Breast epithelium (tissue), 4 donors: ENCODE measurements at places on chromosomes 12 and 14.

GRCh38 chr12:18907728-18908127 lies 169.8 kb downstream of the CAPZA3 start:
- H3K27me3 ChIP-seq, result no peaks in the 10 kb centered on the region
- no peak overlapping the region for H3K4me3 ChIP-seq
- no peak for DNase-seq

GRCh38 chr12:130013771-130014484 lies 110.1 kb upstream of the TMEM132D start:
- H3K4me1 ChIP-seq, result no peaks in the 10 kb centered on the region
- no peak for DNase-seq
- no peak overlapping the region for H3K27ac ChIP-seq
- no peak overlapping the region for H3K4me3 ChIP-seq
- H3K36me3 ChIP-seq, result no peaks in the 10 kb centered on the region

GRCh38 chr12:43898474-43898873 lies 62.6 kb downstream of the TMEM117 start:
- no peaks in the 10 kb centered on the region for H3K27me3 ChIP-seq
- DNase-seq, result no peak
- no peak overlapping the region for H3K4me3 ChIP-seq
- no peaks in the 10 kb centered on the region for H3K36me3 ChIP-seq
- H3K4me1 ChIP-seq, result no peaks in the 10 kb centered on the region
- no peak overlapping the region for H3K27ac ChIP-seq

DNA sequence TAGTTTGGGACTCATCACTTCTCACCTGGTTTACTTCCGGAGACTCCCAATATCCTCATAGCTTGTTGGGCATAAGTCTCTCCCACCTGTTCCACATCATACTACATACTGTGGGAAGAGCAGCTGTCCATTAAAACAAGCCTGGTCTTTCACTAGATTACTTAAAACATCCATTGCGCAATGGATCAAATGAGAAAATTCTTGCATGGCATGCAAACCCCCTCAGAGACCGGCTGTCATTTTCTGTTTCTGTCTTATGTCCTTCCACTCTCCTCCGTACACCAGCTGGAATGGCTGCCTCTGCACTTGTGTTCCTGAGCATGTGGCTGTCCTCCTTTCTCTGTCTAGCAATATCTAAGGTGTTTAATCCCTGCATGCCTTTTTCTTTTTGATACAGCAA lies 265.6 kb downstream of the TMEM117 start:
- no peak overlapping the region for H3K4me3 ChIP-seq
- no peak for DNase-seq
- no peaks in the 10 kb centered on the region for H3K27me3 ChIP-seq
- no peaks in the 10 kb centered on the region for H3K4me1 ChIP-seq

DNA sequence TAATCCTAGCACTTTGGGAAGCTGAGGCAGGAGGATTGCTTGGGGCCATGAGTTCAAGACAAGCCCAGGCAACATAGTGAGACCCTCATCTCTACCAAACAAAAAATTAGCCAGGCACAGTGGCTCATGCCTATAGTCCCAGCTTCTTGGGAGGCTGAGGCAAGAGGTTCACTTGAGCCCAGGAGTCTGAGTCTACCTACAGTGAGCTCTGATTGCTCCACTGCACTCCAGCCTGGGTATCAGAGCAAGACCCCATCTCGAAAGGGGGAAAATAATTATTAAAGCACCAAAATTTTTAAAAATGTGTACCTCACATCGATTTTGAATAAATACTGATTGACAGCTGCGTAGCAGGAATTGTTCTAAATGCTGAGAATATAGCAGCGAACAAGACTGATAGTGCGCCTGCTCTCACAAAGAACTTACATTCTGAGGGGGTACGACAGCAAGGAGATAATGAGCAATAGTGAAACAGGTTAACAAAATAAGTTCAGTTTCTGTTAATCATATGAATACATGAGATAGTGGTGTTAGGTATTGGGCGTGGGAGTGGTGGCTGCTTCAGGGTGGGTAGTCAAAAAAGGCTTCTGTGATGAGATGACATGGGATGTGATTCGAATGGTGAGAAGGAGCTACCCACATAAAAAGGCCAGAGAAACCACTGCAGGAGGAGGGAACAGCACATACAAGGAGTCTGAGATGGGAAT lies 19.6 kb downstream of the HCFC2 start:
- no peaks in the 10 kb centered on the region for H3K4me1 ChIP-seq
- no peak overlapping the region for H3K27ac ChIP-seq
- no peak overlapping the region for H3K4me3 ChIP-seq
- no peaks in the 10 kb centered on the region for H3K36me3 ChIP-seq
- no peaks in the 10 kb centered on the region for H3K27me3 ChIP-seq

GRCh38 chr14:22977684-22978486 lies 4.5 kb downstream of the AJUBA start:
- H3K36me3 ChIP-seq, result no peaks in the 10 kb centered on the region
- no peak overlapping the region for H3K4me3 ChIP-seq
- peak; percentile 66 for DNase-seq
- peaks cover 5% of the 10 kb centered on the region for H3K4me1 ChIP-seq

GRCh38 chr12:104566244-104566993 lies 109.7 kb downstream of the CHST11 start:
- H3K27me3 ChIP-seq, result no peaks in the 10 kb centered on the region
- H3K36me3 ChIP-seq, result no peaks in the 10 kb centered on the region

- H3K27ac ChIP-seq, result no peak overlapping the region
- H3K4me1 ChIP-seq, result no peaks in the 10 kb centered on the region
- no peaks in the 10 kb centered on the region for H3K27me3 ChIP-seq
Measured at GRCh38 chr14:97273540-97273939, 476.4 kb downstream of the VRK1 start.

DNA sequence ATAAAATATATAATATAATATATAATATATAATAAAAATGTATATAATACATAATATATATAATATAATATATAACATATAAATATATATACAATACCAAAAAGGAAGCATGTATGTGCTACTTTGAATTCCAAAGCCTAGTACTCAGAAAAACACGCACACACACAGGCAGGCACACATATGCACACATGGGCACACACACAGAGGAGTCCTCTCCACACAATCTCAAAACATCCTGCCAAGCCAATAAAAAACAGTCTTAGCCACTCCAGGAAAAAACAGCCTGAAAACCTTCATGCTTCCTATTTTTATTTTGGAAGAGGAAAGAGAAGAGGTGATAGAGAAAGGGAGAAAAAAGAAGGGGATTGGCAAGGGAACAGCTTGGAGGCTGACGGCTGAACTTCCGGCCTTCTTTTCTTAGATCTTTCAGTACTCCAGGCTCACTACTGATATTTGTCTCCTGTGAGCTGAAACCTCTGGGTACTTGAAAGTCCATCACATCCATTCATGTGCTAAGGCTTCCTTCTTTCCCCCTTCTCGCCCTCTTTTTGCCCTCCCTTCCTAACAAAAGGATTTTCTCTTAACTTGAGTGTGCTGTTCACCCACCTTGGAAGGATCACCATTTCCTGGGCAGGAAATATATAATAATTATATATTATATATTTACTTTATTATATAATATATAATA lies 394.2 kb downstream of the NUAK1 start:
- no peak overlapping the region for H3K27ac ChIP-seq
- peaks cover 4% of the 10 kb centered on the region for H3K4me1 ChIP-seq
- no peak overlapping the region for H3K4me3 ChIP-seq
- no peak for DNase-seq

- no peak for DNase-seq
- H3K4me3 ChIP-seq, result no peak overlapping the region
- no peaks in the 10 kb centered on the region for H3K27me3 ChIP-seq
- no peak overlapping the region for H3K27ac ChIP-seq
Measured at GRCh38 chr12:50659260-50659659, 104.6 kb upstream of the ATF1 start.

DNA sequence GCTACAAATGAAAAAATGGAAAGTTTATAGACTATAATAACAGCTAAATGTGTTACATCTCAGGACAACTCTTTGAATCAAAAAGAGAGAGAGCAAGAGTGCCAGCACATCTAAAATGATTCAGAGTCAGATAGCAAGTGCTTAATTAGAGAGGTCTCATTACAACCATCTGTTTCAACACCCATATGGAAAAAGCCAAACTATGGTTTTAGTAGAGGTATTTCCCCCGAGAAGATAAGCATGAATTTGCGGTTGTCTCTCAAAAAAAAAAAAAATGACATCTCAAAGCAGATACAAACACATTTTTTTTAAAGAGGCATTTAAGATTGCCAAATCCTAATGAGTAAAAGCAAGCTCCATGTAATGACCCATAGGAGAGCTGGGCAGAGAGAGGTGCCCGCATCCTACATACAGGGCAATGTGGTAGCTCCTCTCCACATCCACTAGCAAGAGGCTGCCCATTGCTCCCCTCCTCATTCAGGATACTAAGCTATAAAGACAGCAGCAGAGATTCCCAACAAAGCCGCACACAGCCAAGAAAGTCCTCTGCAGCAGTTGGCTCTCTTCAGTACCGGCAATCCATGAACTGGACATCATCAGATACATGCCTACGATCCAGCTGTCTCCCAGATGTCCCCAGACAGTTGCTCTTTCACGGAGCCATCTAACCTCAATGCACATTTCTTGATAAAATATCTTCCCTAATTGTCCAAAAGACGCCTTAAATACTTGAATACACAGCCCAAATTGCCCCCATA lies 100.4 kb downstream of the EFCAB11 start:
- H3K27me3 ChIP-seq, result no peaks in the 10 kb centered on the region
- no peak overlapping the region for H3K27ac ChIP-seq
- DNase-seq, result no peak
- no peaks in the 10 kb centered on the region for H3K36me3 ChIP-seq

DNA sequence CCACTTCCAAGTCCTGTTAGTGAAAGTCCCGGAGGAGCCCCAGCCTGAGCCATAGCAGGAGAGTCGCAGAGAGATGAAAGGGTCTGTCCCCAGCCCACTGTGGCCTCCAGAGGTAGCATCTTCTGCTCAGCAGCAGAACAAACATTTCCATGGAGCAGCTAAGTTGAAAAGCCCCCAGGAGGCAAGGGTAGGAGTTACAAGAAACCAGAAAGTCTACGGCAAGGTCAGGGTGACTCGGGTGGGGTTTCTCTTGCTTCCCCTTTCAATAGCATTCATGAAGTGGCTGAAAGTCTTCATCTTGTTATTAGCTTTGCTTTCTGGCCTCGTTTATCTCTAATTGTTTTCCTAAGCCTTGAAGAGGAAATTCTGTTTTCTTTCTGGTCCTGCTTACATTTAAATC lies 151.2 kb upstream of the DIO3 start:
- H3K36me3 ChIP-seq, result no peaks in the 10 kb centered on the region
- no peaks in the 10 kb centered on the region for H3K4me1 ChIP-seq
- H3K4me3 ChIP-seq, result no peak overlapping the region
- H3K27me3 ChIP-seq, result no peaks in the 10 kb centered on the region

DNA sequence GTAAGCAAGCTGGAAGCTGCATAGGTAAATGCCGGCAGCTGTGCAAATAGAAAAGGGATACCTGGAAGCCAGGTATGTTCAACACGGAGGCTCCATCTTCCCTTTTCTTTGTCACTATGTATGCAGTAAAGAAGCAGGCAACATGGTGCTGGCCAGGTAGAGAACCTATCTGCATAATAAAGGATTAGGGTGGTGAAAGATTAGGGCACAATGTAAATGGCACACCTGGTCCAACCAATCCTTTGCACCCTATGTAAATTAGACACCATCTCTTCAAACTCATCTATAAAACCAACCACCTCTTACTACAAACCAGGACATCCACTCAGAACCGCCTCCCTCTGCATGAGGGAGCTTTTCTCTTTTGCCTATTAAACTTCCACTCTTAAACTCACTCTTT lies 32.3 kb downstream of the RPS29 start:
- H3K4me1 ChIP-seq, result no peaks in the 10 kb centered on the region
- no peaks in the 10 kb centered on the region for H3K27me3 ChIP-seq
- H3K27ac ChIP-seq, result no peak overlapping the region
- no peak for DNase-seq
- no peak overlapping the region for H3K4me3 ChIP-seq

DNA sequence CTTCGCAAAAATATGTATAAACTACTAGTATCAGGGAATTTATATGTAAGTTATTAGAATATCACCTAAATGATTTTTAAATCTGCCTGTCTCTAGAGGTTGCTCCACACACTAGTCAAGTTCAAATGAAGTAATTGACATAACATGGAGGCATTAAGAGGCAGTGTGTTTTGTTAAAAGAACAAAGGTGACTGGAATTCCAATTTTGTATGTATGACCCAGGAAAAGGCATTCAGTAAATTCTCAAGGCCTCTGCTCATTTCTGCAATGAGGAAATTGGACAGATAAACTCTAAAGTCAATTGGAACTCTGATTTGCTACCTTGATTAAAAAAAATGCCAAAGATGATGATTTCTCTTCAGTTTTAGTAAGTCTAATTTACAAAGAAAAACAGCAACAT lies 117.1 kb downstream of the NAV3 start:
- no peaks in the 10 kb centered on the region for H3K4me1 ChIP-seq
- no peak for DNase-seq
- no peaks in the 10 kb centered on the region for H3K36me3 ChIP-seq
- H3K27ac ChIP-seq, result no peak overlapping the region
- no peaks in the 10 kb centered on the region for H3K27me3 ChIP-seq

- H3K4me3 ChIP-seq, result no peak overlapping the region
- no peak for DNase-seq
- H3K4me1 ChIP-seq, result no peaks in the 10 kb centered on the region
- H3K27ac ChIP-seq, result no peak overlapping the region
- H3K36me3 ChIP-seq, result peaks cover 11% of the 10 kb centered on the region
- no peaks in the 10 kb centered on the region for H3K27me3 ChIP-seq
Measured at GRCh38 chr12:53191096-53191884, 10.6 kb upstream of the CSAD start.

- peak overlapping the region; percentile 63 for H3K27ac ChIP-seq
- H3K4me1 ChIP-seq, result peaks cover 7% of the 10 kb centered on the region
- no peak for DNase-seq
- H3K27me3 ChIP-seq, result peaks cover 17% of the 10 kb centered on the region
- H3K4me3 ChIP-seq, result peak overlapping the region; percentile 83
Measured at GRCh38 chr12:94149781-94150239, 1.4 kb downstream of the PLXNC1 start.

GRCh38 chr12:27237790-27238771 lies 6.0 kb upstream of the STK38L start:
- H3K27me3 ChIP-seq, result no peaks in the 10 kb centered on the region
- no peak for DNase-seq
- H3K4me1 ChIP-seq, result no peaks in the 10 kb centered on the region
- no peaks in the 10 kb centered on the region for H3K36me3 ChIP-seq

DNA sequence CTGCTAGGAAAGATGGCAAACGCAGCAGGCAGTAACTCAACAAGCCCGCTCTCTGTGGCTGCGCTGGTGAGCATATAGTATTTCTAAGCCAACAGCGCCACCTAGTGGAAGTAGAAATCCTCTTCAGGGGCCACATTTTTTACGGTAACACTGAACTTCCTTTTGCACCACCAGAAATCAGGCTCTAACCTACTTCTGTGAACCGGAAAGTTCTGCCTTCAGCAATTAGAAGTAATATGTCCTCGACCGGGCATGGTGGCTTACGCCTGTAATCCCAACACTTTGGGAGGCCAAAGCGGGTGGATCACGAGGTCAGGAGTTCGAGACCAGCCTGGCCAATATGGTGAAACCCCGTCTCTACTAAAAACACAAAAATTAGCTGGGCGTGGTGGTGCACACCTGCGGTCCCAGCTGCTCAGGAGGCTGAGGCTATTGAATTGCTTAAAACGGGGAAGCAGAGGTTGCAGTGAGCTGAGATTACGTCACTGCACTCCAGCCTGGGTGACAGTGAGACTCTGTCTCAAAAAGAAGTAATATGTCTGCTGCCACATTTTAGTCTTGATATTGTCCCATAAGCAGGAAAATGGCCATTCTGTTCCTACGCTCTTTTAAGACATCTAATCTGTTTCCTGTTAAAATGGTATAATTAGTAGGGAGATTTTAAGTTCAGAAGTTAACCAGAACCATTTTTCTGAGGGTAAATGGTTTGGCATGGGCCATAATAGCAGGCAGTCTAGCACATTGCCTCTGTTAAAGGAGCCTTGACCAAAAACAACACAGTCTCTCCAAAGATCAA lies 26.8 kb downstream of the APOBEC1 start:
- H3K4me1 ChIP-seq, result no peaks in the 10 kb centered on the region
- H3K27ac ChIP-seq, result no peak overlapping the region
- H3K36me3 ChIP-seq, result no peaks in the 10 kb centered on the region
- no peaks in the 10 kb centered on the region for H3K27me3 ChIP-seq
- H3K4me3 ChIP-seq, result no peak overlapping the region
- DNase-seq, result peak; percentile 60
